ENCODE measurements at places on chromosomes 5 and 9. TPM values are rescaled to one million over a fixed set of nuclear protein-coding genes. Genes with fewer than 3 reads are reported as not detected.

FAM221B gene
- not detected for total RNA-seq

SLC36A2 gene
- total RNA-seq: not detected

PCDHGB1 gene
- total RNA-seq: 4.9 TPM

PGM5 gene
- total RNA-seq: 1.1 TPM

FOXD4L3 gene
- total RNA-seq: not detected

ICE1 gene
- 13.1 TPM for total RNA-seq

NDUFS6 gene
- 60.0 TPM for total RNA-seq

ADGRD2 gene
- total RNA-seq: not detected
